NCI-H774 (cell line): ENCODE measurements at places on chromosomes 4 and X.

GRCh38 chrX:108018656-108019381 lies 26.0 kb upstream of the VSIG1 start:
- DNase-seq, result no peak

GRCh38 chr4:107519053-107519452 lies 201.0 kb downstream of the PAPSS1 start:
- DNase-seq, result no peak

GRCh38 chr4:25783943-25784342 lies 78.8 kb downstream of the SEL1L3 start:
- DNase-seq, result no peak

DNA sequence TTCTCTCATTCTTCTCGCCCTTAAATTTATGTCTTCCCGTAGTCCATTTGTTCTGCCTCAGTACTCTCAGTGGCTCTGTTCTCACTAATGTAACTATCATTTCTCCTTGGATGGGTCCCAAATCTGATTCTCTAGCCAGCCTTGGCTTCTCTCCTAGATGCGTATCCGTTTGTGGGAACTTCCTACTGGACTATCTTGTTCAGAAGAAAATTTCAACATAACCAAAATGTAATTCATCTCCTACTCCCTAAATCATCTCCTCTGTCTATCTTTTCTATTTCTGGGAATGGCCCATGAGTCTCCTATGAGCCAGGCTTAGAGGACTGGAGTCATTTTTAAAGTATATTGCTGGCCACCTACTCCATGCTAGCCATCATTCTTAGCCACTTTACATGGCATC lies 4.4 kb upstream of the C4orf36 start:
- DNase-seq, result no peak

DNA sequence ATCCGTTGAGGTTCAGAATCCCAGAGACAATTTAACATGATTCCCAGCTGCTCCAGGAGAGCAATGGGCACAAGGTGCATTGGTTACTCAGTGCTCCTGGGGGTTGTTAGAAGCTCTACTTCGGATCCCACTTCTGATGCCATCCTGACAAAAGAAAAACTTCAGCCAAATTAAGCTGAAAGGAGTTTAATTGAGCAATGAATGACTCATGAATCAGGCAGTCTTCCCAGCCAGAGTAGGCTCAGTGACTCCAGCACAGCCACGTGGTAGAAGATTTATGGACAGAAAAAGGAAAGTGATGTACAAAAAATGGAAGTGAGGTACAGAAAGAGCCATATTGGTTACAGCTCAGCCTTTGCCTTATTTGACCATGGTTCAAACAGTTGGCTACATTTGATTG lies 95.7 kb downstream of the PWWP3B start:
- no peak for DNase-seq

DNA sequence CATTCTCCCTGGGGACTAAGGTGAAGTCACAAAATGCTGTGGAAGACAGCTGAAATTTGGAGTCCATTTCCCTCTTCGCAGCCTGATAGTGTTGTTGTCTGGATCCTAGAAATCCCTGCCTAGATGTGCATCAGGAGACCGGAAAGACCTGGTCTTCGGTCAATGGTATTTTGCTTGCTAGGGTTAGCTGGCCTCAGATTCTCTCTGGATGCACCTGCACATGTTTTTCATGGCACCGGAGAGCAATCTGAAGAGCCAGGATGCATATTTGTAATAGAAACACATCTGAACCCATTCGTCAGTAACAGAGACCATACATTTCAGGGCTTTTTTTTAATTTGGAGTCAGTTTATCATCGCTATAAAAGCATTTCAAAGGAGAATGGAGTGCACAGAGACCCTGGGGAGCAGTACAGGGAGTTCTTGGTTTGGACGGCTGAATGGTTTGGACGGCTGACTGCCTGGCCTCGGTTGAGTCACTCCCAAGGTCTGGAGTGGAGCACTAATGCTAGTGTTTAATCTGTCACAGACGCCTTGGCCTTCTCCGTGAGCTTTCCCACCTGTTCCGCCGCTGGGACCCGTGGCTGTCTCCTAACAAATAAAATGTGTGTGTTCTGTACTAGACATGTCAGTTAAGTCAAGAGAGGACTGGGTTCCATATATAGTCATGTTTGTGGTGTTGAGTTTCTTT lies 7.5 kb upstream of the PDLIM3 start:
- DNase-seq, result no peak
